ENCODE measurements at places on chromosomes 12 and 14.
A peak's percentile ranks its signal among the peaks of the same experiment; 100 is the strongest.

- no peak for DNase-seq
Observed at GRCh38 chr12:18658829-18659228, 79.0 kb downstream of the PLCZ1 start.

- no peak for DNase-seq
Observed at GRCh38 chr12:49026101-49026500, 7.5 kb upstream of the PRKAG1 start.

GRCh38 chr12:76445462-76445861 is 97.2 kb upstream of the BBS10 start:
- no peak for DNase-seq

- DNase-seq, result no peak
Observed at GRCh38 chr14:22497144-22497423, 91.9 kb downstream of the DAD1 start.

GRCh38 chr14:61602003-61602732 is 93.1 kb upstream of the HIF1A start:
- peak; percentile 35 for DNase-seq

DNA sequence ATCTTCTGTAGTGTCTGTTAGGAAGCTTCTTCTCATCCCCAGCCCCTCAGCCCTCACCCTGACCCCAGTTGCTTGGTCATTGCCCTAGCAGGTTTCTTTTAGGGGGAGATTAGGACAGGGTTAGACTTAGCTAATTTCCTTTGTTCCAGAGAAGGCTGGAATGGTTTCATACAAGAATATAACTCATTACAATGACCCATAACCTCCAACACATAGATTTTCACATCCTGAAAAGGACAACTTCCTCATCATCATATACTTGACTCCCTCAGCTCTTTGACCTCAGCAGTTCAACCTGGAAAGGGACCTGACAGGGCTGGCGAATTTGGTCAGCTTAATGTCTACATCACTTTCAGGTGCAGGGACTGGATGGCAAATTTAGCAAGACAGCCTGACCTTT is 8.0 kb upstream of the BHLHE41 start:
- DNase-seq, result no peak

DNA sequence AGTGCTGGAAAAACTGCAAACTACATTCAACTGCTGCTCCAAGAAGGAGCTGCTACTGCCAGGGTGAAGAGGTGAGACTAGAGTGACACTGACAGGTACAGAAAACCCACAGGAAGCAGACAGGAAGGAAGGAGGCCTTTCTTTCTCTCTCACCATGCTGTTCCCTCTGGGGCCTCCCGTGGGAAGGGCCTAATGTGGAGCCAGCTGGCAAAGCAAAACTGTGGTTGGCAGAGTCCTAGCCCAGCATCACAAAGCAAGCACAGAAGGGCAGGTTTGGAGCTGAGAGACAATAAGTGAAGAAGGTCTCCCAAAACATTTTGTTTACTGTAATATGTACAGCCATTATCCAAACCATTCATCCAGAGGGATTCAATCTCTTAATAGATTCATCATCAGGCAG is 122.5 kb upstream of the MAX start:
- no peak for DNase-seq

GRCh38 chr12:54562750-54563356 is 13.5 kb downstream of the PDE1B start:
- no peak for DNase-seq

DNA sequence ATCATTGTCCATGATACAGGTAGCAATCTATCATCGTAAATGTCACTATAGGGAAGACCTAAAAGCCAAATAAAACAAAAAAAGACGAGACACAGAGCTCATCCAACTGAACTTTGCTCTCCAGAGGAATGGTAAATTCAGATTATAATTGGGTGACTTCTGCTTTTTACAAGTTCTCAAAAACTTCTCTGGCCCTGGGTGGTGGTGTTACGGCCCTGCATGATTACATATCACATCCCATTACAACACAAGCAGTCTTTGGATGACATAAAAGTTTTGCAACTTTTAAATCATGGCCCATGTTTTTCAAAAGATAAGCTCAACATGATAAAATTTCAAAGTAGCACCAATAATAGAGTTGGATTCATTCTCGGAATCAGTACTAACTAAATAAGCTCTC is 299.6 kb downstream of the DIO2 start:
- no peak for DNase-seq

DNA sequence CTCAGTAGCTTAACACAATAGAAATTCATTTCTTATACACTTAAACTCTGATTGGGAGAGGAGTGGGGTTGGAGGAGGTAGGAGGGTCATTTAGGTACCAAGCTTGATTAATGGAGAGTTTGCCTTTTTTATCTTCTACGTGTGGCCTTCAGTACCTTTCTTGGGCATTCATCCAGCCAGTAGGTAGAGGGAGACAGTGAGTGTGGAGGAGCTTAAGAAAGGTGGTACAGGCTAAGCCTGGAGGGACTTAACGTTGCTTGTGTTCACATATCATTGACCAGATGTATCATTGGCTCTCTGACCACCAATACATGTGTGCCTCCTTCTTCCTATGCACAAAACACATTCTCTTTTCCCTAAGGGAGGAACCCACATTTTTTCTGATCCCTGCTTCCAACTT is 232.9 kb upstream of the CRY1 start:
- no peak for DNase-seq

DNA sequence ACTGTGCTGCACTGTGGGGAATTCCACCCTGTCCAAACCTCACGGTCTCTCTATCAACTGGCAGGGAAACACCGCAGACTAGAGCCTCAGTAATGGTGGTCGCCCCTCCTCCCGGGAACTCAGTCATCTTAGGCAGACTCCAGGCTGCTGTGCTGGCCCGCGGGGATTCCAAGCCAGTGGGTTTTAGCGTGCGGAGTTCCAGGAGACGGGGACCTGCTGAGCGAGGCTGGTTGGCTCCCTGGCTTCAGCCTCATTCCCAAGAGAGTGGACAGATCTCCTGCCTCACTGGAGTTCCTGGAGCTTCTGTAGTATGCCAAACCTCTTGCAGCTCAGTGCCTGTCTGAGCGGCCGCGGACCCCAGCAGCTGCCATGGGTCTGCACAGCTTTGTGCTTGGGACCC is 455.6 kb downstream of the CCDC91 start:
- no peak for DNase-seq

- DNase-seq, result no peak
Observed at GRCh38 chr12:105524961-105525360, 194.5 kb downstream of the C12orf75 start.

DNA sequence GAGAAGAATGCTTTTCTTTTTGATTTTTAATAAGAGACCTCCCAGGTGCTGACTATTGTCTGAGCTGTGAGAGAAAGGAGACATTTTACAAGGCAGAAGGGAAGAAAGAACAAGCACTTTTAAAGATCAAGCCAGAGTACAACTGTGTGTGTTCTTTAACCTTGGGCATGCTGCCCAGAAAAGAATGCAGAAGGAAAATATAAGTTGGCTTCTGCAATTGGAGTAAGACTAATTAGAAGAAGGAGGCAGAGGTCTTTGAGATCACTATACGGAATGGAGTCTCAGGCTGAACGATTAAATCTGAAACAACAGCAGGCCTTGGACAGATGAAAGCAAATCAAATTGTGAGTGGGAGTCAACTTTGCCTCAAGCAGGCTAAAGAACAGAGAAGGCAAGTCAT is 230.5 kb downstream of the ATP23 start:
- DNase-seq, result peak; percentile 35

- DNase-seq, result peak; percentile 72
Observed at GRCh38 chr12:123363740-123364531, 711 bp downstream of the SBNO1 start.

DNA sequence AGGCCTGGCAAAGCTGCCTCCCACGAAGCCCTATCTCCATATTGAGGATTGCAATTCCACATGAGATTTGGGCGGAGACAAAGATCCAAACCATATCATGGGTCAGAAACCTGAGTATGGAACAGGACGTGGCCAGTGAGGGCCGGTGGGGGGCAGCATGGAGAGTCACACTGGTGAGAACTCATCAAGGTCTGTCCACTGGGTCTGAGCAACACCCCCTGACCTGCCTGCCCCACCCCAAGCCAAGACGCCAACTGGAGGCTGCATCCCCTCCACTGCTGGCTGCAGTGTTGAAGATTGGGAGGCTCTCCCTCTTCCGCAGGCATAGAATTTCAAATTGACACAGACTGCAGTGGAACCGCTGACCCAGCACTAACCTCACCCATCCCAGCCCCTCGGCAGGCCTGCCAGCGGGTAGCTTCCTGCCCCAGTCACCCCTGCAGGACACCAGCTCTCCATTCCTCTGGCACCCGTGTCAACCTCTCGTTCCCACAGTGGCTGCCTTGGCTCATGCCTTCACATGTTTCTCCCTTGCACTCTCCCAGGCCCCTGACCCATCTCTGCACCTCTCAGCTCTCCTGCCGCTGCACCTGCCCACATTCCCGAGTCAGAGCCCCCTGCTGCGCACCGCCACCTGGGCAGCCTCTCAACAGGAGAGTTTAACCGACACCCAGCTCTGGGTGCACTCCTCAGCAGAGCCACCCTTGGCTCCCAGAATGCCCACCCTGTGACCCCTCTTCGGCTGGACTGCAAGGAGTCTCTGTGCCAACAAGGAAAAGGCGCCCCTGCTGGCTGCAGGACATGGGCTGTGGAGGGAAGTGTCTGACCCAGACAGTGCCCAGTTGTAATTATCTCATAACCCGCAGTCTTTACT is 45.2 kb upstream of the PPP2R5C start:
- DNase-seq, result no peak

DNA sequence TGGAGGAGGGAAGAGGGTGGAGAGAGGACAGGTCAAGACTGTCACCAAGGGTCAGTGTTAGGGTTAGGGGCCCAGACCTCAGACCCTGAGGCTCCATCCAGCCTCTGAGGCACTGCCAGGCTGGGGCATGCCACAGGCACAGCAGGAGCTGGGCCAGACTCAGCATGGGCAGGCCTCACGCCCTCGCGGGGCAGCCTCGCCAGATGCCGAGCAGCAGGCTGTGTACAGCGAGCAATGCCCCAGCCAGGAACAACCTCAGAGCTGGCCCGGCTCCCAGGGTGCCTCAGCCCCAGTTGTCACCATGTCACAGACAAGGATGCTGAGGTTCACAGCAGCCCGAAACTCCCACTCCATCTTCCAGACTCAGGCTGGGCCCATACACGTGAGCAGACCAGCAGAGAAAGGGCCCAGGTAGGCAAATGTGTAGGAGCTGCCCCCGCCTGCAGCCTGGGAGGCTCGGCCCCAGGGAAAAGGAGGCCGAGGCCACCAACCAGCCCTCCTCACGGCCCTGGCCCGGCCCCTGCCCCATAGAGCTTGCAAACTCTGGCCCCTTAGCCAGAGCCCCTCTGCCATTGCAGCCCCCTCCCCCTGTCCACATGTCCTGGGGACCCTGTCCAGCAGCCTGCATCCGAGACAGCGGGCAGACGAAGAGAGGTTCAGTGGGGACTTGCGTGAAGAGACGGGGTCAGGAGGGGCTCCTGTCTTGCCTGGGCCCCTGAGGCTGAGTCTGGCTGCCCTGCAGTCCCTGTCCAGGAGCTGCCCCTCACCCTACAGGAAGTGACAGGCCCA is 7.5 kb downstream of the C14orf180 start:
- no peak for DNase-seq
